Activated naive CD4-positive, alpha-beta T cell (primary cell): ENCODE measurements at places on chromosomes 12 and 14.

GRCh38 chr14:34718750-34719304 lies 4.4 kb upstream of the CFL2 start:
- DNase-seq, result no peak

DNA sequence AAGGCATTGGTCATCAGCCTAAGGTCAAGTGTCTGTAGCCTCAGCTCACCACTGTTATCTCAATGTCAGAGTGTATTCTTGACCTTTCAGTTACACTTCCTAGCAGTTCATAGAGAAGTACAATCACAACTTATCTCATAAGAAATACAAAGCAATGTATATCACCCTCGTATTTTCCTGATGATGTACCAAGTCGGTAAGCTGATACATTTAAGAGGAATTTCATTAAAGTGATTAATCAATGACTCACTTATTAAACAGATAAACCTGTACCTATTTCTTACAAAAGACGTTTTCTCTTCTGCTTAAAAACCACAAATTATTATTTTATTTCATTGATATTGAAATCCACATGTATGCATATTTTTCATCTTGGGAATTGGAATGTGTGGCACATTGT lies 3.9 kb upstream of the PRB3 start:
- no peak for DNase-seq

DNA sequence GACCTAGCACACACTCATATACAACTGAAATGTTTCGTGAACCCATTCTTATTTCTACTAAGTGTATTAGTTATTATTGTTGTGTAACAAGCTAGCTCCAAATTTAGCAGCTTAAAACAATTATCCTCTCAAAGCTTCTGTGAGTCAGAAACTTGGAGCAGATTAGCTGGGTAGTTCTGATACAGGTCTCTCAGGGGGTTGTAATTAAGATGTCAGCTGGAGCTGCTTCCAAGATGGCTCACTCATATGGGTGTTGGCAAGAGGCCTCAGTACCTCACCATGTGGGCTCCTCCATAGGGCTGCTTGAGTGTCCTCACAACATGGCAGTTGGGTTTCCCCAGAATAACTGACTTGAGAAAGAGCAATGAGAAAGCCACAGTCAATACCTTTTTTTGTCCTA lies 9.8 kb downstream of the GPR135 start:
- DNase-seq, result no peak

DNA sequence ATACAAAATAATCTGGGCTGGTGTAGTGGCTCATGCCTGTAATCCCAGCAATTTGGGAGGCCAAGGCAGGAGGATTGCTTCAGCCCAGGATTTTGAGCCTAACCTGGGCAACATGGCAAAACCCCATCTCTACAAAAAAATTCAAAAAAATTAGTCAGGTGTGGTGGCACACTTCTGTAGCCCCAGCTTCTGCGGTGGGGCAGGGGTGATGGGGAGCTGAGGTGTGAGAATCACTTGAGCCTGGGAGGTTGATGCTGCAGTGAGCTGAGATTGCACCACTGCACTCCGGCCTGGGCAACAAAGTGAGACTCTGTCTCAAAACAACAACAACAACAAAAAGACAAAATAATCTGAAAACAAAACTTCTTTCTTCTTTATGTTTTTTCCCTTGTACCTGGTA lies 66.0 kb downstream of the TC2N start:
- no peak for DNase-seq

DNA sequence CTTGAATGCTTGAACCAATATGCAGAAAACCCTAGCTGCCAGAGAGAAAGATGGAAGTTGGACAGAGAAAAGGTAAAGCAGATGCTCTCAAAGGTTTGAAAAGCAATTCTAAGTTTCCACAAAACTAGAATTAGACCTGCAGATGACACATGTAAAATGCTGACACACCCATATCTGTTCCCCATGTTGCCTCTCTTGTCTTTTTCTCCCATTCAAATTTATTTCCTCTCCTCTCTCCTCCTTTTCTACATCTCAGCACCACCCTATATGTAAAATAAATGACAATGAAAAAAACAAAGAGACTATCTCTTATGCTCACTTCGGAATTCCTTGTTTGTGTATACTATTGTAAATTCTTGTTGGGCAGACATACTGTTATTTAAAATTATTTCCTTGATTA lies 75.5 kb upstream of the PLEKHA5 start:
- no peak for DNase-seq

DNA sequence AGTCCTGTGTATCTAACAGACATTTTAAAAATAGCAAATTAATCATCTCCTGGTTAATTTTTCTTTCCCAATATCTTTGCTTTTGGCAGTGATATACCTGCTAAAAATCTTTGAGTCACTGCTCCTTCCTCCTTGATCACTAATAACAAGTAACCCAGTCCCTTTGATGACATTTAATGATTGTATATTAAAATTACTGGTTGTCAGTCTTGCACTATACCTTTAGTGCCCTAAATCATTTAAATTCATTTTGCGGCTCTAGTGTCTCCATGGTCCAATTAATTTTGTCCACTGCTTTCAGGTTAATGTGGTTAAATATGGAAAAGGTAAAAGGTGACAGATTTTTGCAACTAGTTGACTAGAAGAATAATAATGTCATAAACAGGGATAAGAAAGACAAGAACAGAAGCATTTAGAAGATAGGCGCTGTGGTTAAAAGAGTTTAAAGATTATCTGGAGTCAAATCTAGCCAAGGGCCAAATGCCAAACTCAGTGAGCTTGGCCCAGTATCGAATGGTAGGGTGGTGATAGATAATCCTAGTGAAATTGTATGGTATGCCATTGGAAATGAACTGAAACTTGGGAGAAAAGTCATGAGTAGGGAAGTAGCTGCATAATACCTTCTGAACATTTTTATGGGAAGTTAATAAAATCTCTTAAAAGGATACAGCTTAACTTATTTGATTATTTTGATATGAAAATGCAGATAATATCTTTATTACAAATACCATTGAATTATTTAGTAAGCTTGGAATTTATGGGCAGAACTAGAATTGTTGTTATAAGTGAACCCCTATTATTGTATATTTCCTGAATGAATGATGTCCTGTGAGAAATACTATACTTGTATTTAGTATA lies 115.0 kb downstream of the PCNX1 start:
- no peak for DNase-seq

DNA sequence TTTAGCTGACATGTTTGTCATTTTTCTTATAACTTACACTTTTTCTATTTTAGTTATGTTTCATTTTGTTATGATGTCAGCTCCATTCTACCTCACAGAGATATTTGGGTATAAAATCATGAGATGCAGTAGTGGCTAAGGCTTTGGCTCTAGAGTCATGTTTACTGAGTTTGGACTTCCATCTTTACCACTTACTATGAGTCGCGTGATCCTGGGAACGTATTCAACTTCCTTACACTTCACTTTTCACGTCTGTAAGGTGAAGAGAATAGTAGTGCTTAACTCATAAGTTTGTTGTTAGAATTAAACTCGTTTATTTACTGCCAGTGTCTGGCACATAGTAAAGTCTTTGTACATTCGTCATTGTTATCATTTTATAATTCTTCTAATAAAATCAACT lies 126.3 kb downstream of the ERC1 start:
- no peak for DNase-seq

DNA sequence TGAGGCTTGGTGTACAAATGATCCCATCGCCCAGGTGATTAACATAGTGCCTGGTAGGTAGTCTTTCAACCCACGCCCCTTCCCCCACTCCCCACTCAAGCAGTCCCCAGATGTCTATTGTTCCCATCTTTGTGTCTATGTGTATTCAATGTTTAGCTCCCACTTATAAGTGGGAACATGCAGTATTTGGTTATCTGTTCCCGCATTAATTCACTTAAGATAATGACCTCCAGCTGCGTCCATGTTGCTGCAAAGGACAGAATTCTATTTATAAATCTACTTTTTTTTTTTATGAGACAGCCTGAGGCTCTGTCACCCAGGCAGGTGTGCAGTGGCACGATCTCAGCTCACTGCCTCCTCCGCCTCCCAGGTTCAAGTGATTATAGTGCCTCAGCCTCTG lies 15.7 kb downstream of the SPX start:
- DNase-seq, result no peak

GRCh38 chr12:1972856-1973317 lies 31.4 kb downstream of the DCP1B start:
- no peak for DNase-seq

DNA sequence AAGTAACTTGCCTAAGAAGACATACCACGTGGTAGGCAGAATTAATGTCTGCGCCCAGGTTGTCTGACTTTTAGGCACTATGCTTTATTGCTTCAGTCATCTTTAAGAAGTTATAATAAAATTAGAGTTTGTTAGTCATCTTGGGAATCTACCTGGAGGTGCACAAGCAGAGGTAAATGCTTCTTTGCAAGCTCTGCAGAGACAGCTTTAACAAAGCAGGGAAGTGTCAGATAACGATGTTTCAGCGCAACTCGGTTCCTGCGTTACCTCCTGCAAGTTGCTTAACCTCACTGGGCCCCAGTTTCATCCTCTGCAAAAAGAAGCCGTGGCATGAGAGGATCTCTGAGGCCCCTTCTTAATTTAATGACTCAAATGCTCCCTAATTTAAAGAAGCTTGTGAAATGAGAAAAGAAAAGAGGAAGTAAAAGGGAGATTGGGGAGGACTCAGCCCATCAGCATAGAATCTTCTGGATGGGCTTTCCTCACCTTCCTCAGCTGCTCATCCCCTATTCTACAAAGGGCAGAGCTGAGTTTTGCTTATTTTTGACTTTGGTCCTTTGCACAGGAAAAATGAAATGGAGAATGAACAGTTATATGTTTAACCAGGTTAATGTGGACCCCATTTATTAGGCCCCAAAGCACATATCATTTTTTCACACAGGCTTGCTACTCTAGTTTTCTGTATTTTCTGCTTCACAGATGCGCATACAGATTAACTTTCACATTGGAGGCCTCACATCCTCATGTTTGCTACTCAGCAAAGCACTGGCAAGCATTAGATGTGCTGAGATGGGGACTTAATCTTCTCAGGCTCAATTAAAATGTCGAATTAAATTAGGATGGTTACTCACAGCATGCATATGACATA lies 5.1 kb downstream of the ARHGDIB start:
- no peak for DNase-seq

DNA sequence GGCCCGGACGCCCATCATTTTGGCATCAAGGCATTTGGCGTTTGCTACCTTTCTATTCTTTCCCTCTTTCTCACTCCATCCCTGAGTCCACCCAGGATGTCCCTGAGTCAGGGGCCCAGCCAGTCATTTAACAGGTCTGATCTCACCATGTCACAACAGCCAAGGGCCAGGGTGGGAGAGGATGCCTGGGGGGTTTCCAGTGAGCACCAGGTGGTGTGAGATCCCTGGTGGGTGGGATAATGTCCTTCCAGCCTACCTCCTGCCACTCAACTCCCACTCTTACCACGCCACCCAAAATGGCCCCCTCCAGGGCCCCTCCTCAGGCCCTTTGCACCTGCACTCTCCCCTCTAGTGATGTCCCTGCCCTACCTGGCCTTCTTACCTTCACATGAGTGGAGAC lies 310.8 kb downstream of the BCL11B start:
- DNase-seq, result no peak

- no peak for DNase-seq
Measured at GRCh38 chr12:15116086-15116485, 105.1 kb downstream of the RERG start.

DNA sequence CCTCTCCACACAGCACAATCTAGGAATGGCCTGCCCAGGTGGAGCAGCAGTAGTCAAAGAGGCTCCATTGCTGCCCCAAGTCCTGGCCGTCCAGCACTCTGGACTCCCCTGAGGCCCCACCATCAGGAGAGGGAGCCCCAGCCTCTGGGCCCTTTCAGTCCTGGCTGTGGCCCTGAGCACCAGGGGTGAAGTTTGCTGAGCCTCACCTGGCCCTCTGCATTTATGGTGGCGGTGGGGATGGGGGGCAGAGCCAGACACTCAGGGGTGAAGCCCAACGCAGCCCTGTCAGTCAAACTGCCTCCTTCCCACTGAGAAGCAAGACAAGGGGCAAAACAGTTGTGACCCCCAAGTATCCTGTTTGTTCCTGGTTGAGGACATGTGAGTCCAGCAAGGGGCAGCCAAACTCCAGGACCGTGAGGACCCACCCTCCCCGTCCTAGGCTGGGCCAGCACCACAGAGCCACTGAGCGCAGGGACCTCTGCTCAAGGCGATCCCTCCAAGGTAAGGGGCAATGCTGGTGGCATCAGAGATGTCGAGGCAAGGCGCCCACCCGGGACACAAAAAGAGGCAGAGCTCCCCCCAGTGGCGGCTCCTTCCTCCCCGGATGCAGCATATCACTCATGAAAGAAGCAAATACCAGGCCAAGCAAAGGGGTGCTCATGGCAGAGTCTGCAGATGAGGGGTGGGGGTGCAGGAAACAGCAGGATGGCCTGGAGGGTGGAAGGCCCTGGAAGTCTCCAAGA lies 4.8 kb upstream of the AMN start:
- peak; percentile 44 for DNase-seq
